GOT3 (cell line): ENCODE measurements at places on chromosomes 11 and 22.

GRCh38 chr22:45019861-45020655 is 10.3 kb upstream of the PHF21B start:
- DNase-seq = no peak

- DNase-seq = no peak
Measured at GRCh38 chr11:11836676-11837231, 5.0 kb upstream of the USP47 start.

DNA sequence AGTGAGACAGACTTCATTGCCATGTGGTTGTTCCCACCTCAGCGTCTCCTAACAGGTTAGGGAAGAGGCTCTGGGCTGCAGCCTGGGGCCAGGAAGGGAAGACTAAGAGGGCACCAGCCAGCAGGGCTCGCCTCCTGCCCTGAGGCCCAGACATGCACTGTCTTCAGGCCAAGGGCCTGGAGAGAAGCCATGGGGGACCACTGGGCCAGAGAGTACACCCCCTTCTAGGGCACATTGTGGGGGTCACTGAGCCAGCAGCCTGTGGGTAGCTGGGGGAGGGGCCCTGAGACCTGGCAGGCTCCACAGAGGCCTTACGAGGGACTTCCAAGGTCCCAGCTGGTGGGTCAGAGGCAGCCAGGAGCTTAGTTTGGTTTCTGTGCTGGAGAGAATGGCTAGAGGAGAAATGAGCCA is 25.0 kb upstream of the MYRF start:
- no peak for DNase-seq

GRCh38 chr22:48098243-48098920 is 1335.9 kb downstream of the TBC1D22A start:
- no peak for DNase-seq

GRCh38 chr11:123628936-123629683 is 25.3 kb downstream of the SCN3B start:
- no peak for DNase-seq

GRCh38 chr22:25365491-25366261 is 146.2 kb downstream of the CRYBB2 start:
- no peak for DNase-seq

DNA sequence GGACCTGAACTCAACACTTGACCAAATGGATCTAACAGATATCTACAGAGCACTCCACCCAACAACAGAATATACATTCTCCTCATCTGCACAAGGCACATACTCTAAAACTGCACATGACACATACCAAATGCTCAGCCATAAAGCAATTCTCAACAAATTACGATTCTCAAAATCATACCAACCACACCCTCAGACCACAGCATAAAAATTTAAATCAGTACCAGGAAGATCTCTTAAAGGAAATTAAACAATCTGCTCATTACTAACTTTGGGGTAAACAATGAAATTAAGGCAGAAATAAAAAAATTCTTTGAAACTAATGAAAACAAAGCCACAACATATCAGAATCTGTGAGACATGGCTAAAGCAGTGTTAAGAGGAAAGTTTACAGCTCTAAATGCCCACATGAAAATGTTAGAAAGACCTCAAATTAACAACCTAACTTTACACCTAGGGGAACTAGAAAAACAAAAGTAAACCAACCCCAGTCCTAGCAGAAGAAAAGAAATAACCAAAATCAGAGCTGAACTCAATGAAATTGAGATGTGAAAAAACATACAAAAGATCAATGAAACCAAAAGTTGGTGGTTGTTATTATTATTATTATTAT is 37.2 kb downstream of the TMEM123 start:
- no peak for DNase-seq

- DNase-seq = no peak
Measured at GRCh38 chr11:95434489-95435057, 203.6 kb upstream of the SESN3 start.

DNA sequence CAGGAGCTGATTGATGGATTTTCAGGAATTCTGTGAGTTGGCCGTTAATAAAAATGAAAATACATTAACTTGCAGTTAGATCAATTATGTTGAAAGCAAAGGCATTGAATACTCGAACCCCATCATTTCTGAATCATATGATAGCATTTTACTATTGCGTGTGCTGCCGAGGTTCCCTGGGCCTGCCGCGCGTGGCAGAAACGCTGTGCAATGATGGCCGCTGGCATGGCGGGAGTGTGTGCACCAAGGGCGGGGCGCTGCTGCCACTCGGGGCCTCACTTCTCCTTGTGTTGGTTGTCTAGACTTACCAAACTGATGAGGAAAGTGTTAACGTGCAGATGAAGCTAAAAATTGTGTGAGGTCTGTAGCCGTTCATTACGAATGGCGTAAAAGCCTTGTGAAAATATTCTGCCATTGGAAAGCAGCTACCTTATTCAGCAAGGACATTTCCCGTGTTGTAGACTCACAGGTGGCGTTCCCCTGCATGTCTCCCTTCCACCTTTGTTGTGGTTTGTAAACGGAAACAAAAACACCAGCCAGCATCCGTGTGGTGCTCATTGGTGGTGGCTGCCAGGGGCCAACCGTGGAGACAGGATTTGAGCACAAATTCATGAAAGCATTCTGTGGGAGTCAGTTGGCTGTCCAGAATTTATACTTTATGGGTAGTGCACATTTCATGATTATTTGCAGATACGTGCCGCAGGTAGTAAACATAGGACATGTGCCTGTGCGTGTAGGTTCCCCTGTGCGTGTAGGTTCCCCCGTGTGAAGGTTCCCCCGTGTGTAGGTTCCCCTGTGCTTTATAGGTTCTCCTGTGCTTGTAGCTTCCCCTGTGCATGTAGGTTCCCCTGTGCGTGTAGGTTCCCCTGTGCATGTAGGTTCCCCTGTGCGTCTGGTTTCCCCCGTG is 5.9 kb upstream of the GRAMD4 start:
- no peak for DNase-seq

DNA sequence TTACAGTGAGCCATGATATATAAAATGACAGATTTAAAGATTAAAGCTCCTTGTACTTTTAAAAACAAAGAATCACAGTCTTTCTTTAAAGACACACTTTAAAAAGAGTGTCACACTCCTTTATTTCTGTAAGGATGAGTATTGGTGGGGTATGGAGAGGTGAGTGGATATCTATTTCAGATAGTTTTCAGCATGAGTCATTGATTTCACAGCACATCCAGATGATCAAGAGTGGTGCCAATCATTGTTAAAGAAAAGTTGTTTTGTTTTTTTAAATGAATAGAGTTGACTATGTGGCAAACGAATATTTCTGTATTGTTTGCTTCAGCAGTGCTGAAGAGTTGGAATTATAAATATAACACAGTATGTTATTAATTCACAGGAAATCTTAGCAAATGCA is 52.5 kb downstream of the FAR1 start:
- no peak for DNase-seq

GRCh38 chr22:27795696-27796517 is 5.6 kb downstream of the MN1 start:
- DNase-seq = no peak

DNA sequence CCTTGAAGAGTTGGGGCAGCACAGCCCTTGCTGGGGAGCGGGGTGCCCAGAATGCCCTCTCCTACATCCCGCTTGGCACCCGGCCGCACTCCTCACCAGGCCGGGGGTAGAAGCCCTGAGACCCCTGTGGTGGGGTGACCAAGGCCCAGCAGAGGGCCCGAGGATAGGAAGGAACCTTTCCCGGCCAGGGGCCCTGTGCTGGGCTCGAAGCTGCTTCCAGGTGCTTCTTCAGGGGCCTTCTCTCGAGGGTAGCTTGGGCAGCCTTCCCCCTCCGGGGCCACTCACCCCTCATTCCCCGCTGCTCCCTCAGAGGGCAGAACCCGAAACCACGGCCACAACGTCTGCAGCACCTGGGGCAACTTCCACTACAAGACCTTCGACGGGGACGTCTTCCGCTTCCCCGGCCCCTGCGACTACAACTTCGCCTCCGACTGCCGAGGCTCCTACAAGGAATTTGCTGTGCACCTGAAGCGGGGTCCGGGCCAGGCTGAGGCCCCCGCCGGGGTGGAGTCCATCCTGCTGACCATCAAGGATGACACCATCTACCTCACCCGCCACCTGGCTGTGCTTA is 752 bp downstream of the MUC2 start:
- DNase-seq = no peak

DNA sequence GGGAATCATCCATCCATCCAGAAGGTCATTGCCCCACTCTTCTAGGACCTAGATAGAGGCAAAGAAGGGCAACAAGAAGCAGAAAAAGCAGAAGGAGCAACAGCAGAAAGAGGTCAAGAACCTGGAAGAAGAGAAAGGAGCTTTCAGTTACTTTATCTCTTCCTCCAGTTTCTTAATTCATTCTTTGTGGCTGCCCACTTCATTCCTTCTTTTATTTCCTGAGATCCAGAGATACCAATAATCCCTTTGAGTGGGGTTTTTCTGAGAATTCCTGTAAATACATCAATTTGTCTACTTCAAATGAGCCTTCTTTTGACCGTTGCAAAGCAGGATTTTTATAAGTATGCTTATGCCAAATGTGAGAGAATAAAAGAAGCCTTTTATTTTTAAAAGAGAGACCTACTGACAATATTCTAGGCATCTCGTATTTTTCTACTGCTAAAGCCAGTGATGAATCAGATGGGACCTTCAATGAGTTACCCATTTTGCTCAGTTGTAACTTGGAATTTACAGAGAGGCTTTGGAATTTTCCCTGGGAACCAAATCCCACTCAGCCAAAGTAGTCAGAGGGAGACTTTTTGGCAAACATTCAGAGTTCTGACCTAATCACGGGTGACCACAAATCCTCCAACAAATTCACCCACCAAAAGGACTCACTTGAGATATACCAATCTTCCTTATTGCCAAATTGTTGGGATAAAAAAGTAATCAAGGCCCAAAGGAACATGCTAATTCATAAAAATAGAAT is 54.9 kb downstream of the ZC3H12C start:
- DNase-seq = no peak

DNA sequence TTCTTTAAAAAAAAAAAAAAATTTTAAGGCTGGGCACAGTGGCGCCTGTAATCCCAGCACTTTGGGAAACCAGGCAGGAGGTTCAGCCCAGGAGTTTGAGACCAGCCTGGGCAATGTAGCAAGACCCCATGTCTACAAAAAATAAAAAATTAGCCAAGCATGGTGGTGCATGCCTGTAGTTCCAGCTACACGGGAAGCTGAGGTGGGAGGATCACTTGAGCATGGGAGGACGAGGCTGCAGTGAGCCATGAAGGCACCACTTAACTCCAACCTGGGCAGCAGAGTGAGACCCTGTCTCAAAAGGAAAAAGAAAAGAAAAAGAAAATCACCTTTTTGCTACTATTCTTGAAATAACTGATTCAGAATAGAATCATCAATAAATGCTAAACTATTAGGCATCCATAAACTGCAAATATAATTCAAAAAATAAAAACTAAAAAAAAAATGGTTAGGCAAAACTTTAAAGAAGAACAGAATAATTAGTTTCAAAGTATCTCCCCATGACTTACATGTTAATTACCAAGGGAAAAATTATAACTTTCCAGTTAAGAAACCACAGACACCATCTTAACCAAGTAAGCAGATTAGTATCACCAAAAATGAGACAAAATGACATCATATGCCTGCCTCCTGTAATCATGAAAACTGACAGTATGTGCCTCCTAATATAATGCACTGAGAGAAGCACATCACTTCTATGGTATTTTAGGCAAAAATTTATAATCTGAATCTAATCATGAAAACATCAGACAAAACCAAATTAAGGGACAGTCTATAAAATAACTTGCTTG is 63.6 kb downstream of the DENND5A start:
- DNase-seq = no peak

DNA sequence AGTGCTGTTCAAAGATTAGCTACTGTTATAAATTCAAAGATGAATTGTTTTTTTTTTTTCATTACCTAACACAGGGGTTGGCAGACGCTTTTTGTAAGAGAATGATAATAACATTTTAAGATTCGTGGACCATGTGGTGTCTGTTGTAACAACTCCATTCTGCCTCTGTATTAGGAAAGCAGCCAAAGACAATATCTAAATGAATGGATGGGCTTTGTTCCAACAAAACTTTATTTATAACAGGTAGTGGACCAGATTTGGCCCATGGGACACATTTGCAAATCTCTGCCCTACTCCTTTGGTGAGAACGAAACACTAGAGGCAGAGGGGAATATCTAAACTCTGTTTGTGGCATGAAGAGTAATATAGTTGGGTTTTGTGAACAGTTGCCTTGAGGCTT is 83.6 kb upstream of the BLID start:
- no peak for DNase-seq

DNA sequence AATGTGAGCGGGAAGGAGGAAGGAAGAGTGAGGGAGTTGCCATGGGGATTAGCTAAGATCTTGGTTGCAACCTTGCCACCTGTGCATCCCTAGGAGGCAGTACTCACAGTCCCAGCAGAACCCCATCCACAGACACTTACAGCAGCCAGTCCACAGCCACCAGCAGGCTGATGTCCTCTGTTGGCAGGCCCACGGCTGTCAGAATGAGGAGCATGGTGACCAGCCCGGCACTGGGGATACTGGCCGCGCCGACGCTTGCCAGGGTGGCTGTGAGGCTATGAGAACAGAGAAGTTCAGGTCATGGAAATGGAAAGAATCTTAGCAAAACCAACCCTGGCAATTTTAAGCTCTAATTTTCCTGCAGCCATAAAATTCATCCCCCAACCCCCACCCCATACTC is 138.6 kb downstream of the SLC1A2 start:
- DNase-seq = no peak

- DNase-seq = no peak
Measured at GRCh38 chr11:103624708-103625623, 411.5 kb upstream of the DDI1 start.

DNA sequence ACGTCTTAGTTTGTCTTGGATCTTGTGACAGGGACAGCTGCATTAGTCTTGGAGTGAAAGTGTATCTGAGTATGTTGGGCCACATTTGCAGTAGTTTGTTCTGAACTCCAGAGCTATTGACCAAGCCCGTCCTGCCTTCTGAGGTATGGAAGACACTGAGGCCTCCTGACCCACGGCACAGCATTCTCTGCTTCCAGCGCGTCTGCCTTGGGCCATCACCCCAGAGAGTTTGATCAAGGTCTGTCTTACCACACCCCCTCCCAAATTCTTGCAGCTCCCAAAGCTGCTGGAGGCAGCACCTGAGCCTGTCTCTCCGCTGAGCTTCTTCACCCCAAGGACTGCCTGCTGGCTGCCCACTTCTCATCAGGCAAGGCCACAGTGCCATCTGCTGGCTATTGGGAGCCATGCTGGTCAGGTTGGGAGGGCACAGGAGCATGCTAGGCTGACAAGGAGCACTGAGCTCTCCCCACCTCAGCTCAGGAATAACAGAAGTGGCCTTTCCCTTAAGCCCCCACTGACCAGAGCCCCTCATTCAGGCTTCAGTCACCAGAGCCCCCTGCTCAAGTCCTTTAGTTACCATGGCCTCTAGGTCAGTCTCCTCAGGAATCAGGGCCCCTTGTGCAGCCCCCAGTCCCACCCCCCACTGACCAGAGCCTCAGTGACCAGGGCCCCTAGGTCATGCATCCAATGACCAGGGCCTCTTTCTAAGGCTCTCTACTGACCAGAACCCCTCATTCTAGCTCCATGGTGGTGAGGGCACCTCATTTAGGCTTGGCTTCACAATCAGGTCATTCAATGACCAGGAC is 27.2 kb upstream of the SMPD1 start:
- DNase-seq = no peak

- DNase-seq = no peak
Measured at GRCh38 chr11:80519596-80520506, 1079.0 kb upstream of the TENM4 start.
